ENCODE measurements at places on chromosomes 3 and 15.

GRCh38 chr15:66006986-66007385 is 137.7 kb downstream of the RAB11A start:
- no peak for DNase-seq

DNA sequence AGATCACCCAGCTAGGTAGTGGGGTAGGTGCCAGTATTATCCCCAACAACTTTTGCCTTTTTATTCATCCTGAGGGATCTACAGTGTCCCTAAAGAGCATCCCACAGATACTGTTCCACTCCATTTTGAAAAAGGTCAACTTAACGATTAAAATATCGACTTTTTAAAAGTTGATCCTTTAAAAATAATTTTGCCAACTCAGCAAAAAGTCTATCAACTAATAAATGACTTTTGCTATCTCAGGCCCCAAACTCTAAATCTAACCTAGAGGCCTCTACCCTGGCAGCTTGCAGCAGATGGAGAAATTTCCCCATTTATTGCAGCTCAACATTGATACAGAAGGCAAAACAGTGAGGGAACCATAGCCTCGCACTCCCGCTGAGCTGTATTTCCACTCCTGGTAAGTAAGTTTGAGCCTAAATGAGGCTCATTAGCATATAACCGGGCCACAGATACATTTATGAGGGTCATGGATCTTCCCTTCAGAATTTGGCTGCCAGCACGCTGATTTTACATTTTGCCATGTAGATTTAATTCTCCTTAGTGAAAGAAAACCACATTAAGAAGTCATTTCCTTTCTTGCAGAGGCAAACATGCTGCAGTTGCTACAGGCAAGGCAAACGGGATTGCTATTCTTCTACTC is 704.1 kb upstream of the CFAP20DC start:
- no peak for DNase-seq

DNA sequence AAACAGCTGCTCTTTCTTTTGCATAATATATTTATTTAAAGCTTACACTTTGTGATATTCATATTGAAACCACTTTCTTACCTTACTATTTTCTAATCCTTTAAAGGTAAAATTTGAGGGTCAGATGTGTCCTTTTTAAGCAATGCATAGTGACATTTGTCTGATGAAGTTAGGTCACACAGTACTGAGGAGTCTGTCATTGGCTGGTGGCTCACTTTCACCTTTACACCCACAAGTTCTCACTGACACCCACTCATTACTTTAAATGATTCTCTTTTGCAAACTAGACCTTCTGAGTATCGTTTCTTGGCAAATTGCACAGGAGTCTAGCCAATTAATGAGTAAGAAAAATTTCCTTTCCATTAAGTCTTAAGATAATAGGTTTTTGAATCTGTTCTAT is 758.3 kb upstream of the ARPP21 start:
- DNase-seq = no peak

DNA sequence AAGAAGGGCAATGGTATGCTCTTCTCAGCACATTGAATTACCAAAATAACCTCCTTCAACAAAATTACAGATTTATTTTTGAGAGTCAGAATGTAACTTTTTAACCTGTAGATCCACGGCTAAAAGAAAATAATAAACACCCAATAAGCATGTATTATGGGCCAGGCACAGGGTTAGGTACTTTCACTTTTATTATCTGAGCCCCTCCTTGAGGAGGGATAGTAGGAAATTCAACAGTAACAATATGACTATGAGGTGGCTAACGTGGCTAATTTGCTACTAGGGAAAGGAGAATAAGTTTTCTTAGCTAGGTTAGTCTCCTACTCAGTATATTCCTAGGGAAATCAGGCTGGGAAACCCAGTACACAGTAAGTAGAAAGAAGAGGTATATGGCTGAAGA is 306.9 kb downstream of the GAP43 start:
- DNase-seq = no peak

DNA sequence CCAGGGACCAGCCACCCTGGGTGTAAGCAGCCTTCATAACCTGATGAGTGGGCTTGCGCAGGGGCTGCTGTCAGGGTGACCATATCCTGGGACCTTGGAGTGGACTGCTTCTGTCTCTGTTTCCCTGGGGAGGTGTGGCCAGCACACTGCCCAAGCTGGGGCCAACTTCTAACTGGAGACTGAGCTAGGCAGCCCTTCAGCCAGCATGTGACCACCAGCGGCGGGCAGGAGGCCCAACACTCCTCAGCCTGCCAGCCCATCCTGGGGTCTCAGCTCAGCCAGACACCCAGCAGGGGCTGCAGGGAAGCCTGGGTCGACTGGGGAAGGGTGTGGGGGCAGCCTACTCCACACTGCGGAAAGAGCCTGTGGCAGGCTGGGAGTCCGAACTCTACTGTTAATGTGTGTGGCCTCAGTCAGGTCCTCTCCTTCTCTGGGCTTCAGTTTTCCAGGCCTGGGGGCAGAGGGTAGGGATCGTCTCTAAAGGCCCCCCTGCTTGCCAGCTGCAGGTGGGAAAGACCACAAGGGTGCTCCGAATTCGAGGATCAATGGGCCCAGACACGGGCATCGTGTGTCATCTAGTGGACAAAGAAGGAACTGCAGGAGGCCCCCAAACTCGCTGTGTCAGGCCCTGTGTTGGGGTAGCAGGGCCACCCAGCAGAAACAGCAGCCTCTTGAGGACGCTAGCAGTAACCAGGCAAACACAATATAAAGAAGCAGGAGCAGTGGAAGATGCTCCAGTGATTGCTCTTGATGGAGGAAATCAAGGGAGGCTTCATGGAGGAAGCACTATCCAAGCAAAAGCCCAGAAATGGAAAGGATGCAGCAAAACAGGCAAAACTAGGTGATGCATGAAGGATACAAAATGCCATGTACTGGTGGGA is 2.0 kb upstream of the SEMA3G start:
- peak; percentile 55 for DNase-seq

- DNase-seq = no peak
These were observed 109.3 kb upstream of the MME start for GRCh38 chr3:154970797-154971196.

DNA sequence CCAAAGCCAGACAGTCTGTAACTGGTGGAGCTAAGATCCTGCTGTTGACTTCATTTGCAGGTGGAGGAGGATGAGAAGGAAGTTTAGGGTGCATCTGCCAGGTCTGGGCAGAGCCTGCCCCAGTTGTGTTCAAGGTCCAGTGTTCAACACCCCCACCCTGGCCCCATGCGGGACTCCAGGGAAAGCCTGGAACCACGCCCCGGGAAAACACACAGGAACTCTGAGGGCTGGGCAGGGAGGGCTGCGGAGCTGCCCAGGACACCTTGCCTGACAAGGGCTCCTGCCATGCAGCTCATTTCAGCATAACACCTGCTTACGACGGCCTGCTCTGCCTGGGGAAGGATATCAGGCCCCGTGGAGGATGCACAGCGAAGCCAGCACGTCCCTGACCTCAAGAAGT is 286.3 kb downstream of the XXYLT1 start:
- DNase-seq = no peak

DNA sequence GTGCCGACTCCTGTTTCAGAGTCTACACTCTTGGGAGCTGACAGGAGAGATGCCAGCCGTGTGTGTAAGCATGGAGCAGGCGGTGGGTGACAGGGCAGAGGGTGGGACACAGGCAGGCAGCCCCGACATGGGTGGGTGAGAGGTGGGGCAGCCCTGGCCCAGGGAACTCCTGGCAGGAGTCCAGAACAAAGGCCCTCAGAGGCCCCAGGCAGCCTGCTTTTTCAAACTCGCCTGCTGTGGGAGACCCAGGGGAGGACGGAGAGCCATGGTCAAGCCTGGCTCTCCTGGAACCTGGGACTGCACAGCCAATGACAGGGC is 29.3 kb upstream of the SLC41A3 start:
- no peak for DNase-seq

- no peak for DNase-seq
These were observed 751.5 kb downstream of the SQOR start for GRCh38 chr15:46386356-46386755.

DNA sequence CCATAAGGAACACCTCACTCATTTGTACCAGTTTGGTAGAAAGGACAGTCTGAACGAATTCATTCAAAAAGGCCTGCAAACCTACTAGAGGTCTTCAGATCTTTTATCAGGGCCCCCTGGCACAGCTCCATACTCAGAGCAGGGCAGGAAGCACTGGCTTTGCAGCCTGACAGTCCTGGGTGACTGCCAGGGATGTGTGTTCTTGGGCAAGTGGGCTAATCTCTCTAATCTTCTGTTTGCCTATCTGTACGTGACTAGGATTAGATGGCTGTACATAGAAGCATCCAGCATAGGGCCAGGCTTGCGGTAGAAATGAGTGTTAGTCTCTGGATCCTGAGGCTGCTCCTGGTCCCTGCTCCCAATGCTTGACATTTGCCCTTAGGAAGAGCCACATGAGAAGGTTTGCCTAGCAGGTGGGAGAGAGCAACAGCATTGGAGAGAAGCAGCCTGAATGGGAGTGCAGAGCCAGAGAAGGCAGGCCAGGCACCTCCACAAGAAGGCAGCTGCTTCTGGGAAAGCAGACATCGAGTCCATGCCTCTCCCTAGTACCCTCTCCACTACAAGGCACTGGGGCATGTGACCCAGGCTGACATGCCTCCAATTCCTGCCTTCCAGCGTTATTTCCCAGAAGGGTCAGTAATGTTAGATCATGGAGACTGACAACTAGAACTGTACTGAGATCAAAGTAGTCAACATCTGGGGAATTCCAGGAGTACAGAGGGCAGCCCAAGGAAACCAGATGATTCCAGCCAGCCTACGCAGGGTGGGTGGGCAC is 1.0 kb upstream of the CXCR6 start:
- DNase-seq = no peak

Measured in T follicular helper cell (primary cell).